ENCODE measurements at places on chromosomes 3 and 15.

- DNase-seq, result no peak
Observed at GRCh38 chr3:158718490-158719170, 13.6 kb downstream of the RARRES1 start.

DNA sequence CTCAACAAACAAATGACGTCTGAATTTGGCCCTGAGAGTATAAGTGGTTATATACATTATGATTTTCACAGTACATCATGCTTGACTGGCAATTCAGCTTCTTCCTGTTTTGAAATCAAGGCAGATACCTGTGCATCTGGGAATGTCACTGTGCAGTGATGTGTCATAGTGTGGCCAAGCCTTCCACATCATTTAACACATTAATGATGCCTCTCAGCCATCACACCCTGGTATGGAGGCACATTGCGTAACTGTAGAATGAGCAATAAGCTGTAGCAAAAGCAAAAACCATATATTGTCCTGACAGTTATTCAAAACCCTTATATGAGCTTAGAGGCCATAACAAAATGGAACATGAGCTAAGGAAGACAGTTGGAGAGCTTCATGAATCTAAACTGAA is 246.0 kb downstream of the EPHA3 start:
- no peak for DNase-seq

- DNase-seq, result no peak
Observed at GRCh38 chr3:63964681-63965485, 52.7 kb upstream of the SCAANT1 start.

GRCh38 chr15:81941479-81941878 is 104.3 kb downstream of the MEX3B start:
- no peak for DNase-seq

- DNase-seq, result no peak
Observed at GRCh38 chr3:49759226-49759625, 27.1 kb downstream of the IP6K1 start.

GRCh38 chr3:52437326-52438103 is 7.4 kb downstream of the SEMA3G start:
- no peak for DNase-seq

- DNase-seq, result no peak
Observed at GRCh38 chr15:57323299-57323805, 53.0 kb upstream of the CGNL1 start.

DNA sequence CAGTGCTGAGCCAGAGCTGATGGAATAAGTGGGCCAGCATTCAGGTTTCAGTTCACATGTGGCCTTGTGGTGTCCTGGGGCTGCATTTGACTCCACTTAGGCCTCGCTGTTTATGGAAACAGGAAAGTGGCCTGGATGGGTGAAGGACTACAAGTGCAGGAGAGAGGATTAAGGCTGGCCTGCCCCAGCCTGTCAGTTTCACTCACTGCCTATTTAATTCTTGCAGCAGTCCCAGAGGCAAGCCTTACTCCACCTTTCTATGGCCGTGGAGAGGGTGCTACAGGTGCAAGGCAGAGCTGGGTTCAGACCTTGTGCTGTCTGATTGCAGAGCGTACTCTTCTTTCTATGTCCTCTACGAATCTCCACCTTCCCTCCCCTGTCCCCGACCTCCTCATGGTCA is 37.7 kb downstream of the ABHD17C start:
- DNase-seq, result no peak

- DNase-seq, result no peak
Observed at GRCh38 chr3:16741890-16742289, 136.7 kb upstream of the DAZL start.

DNA sequence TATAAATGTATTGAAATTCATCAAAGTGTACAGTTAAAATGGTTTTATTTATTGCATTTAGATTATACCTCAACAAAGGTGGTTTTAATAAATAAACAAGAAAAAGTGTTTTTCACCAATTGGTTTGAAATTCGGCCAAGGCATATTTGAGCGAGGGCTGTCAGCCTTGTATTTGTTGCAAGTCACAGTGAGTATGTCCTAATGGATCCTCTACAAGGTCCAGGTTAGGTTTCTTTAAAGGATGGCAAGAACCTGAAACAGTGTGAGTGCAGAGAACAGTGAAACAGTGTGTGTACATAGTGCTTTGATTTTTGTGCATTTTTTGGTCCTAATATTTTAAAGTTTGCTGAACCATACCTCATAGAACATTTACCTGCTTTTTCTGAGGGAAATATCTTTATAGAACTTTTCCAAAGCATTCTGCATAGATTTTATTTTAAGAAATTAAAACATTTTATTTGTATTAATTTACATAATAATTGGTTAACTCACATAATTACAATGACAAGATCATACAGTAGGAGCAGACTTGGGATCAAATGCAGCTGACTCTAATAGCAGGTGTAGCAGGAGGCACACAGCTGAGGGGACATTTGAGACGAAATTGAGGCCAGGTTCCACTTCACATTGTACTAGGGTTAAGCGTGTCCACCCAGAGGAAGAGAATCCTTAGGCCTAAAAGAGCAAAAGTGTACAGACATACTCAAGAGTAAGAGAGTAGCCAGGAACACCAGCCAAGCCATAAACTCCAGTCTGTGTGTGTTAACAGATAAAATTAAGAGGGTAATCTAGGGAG is 428.8 kb upstream of the TPRG1 start:
- DNase-seq, result no peak

- DNase-seq, result no peak
Observed at GRCh38 chr3:103787879-103788278, 1353.1 kb downstream of the ZPLD1 start.

GRCh38 chr3:50217681-50218080 is 12.6 kb downstream of the SLC38A3 start:
- DNase-seq, result no peak

- no peak for DNase-seq
Observed at GRCh38 chr3:183880121-183880520, 4.6 kb downstream of the PARL start.

- DNase-seq, result no peak
Observed at GRCh38 chr15:70584838-70585706, 178.3 kb downstream of the UACA start.

- no peak for DNase-seq
Observed at GRCh38 chr3:119769394-119770149, 12.3 kb upstream of the NR1I2 start.

DNA sequence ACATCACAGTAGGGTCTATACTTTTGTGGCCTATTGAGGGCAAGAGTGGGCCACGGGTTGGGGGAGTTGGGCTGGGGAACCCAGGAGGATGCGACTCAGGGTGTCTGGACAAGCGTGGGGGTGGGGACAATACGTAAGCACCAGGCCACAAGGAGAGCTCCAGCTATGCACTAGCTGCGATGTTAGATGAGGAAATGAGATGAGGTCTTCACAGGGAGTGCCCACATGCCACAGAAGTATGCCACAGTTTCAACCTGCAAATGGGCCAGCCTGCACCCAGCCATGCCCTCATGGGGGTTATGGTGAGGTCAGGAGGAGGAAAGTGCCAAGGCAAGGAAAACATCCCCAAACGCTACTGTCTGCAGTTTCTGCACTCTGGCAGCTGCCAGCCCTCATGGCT is 30.5 kb downstream of the CACNA2D2 start:
- no peak for DNase-seq

GRCh38 chr3:151198849-151199248 is 4.2 kb downstream of the GPR171 start:
- DNase-seq, result no peak

DNA sequence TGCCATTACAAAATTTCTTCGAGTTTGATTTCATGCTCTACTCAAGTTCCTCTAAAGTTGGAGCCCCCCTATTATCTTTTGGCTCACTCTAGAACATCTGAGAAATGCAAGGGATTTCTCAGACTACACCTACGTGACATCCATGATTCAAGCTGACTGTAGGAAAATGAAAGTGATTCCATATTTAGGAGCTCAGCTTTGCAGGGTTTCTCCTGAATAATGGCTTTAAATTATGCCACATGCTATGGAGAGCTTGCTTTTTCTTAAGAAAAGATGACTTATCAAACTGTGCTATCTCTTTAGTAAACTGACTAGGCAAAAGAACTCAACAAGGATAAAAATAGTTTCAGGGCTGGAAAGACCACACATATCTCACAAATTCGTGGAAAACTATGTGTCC is 292.1 kb downstream of the LSAMP start:
- DNase-seq, result no peak

- no peak for DNase-seq
Observed at GRCh38 chr3:161366094-161366493, 5.2 kb downstream of the SPTSSB start.

GRCh38 chr3:126926684-126927400 is 56.1 kb upstream of the PLXNA1 start:
- peak; percentile 12 for DNase-seq

DNA sequence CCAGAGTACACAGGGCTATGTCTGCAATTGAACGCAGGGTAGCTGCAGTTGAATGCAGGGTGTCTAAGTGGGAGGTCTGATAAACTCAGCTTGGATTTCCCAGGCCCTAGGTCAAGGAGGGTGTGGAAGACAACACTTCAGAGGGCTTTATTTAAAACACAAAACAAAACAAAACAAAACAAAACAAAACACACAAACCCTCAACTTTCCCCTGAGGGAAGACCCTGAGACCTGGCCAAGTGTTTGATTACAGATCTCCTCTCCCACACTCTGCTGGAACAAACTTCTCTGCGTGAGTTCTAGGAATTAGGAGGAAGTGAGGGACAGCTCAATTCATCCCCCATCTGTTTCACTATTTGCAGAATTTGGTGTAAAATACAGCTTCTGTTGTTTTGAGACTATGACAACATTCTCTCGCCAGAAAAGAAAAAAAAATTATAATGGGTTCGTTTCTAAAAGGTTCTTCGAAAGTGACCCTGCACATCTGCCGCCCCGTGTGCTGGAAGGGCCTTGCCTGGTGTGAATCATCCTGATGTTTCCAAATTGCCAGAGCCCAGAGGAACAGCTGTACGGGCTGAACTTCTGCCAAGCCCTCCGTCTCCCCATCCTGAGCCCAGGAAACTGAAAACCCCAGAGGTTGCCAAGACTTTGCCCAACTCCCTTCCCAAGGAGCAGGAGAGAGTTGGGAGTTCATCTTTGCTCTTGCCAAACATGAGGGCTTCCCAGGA is 73.3 kb upstream of the RAD18 start:
- no peak for DNase-seq

DNA sequence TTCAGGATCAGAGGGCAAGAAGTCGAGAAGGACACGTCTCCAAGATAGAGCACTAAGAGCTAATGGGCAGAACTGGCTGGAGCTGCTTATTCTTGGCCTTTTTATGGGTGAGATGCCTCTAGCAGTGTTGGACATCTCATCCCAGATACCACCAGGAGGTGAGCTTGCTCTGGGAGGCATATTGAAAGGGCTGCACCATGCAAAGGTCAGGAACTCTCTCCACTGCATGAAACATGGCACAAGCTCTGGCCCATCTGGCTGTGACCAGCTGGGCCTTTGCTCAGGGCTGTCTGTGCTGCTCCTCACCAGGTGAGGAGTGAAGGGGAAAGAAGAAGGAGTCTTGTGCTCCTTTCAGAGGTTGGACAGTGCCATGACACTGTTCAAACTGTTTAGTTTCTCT is 188.7 kb downstream of the THSD4 start:
- no peak for DNase-seq

GRCh38 chr3:134904776-134905646 is 110.0 kb downstream of the EPHB1 start:
- DNase-seq, result no peak

GRCh38 chr3:161104561-161105551 is at the start of gene B3GALNT1:
TSS of gene B3GALNT1 (minus strand) at chr3:161105349. CDS start at chr3:161086754, 18,595 bp downstream.
- no peak for DNase-seq

GRCh38 chr3:111956995-111957734 is 21.7 kb upstream of the ABHD10 start:
- no peak for DNase-seq

GRCh38 chr3:133136114-133137041 is 98.2 kb downstream of the TMEM108 start:
- no peak for DNase-seq

- DNase-seq, result no peak
Observed at GRCh38 chr15:63449731-63450130, 54.7 kb upstream of the USP3 start.

DNA sequence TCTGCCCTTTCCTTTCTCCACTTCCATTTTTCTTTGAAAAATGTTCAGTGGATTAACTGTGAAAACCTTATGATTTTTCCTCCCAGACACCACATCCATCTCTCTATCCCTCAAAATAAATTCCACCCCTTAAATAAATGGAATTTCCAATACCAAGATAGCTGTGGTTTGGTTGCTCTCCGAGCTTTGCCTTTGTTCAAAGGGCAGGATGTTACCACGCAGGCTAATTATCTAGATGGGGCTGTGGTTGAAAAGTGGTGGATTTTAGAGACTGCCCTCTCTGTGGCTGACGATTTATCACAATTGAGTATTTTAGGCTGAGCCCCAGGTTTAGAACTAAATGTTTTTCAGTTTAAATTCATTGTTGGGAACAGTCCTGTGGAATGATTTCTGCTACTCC is 36.9 kb upstream of the CMSS1 start:
- no peak for DNase-seq

- no peak for DNase-seq
Observed at GRCh38 chr3:48560648-48561018, 2.9 kb downstream of the UCN2 start.

DNA sequence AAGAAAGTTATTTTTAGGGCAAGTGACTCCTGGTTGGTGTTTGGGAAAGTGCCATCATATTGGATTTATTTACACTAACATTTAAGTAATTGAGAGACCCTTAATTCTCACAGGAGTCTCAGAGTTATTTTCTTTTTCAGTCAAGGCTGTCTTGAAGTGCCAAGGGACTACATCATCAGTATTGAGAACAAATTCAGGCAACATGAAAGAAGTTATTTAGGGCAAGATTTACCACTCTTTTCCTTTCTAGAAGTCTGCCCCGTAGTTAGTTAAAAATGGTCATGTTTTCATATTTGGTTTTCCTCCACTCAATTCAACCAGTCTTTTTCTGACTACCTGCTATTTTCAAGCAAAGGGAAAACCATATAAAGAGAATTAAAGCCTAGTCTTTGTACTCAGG is 6.1 kb downstream of the B4GALT4 start:
- no peak for DNase-seq

DNA sequence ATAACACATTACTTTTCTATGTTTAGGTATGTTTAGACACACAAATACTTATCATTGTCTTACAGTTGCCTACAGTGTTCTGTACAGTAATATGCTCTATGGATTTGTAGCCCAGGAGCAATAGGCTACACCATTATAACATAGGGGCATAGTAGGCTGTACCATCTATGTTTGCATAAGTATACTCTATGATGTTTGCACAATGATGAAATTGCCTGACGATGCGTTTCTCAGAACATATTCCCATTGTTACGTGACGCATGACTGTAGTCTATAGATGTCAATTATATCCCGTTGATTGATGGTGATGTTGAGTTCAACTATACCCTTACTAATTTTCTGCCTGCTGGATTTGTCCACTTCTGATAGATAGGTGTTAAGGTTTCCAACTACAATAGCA is 139.4 kb upstream of the PFN2 start:
- DNase-seq, result no peak

GRCh38 chr3:55486857-55487380 is at the start of gene WNT5A:
TSS of gene WNT5A (minus strand) at chr3:55487306. CDS start at chr3:55486985, 321 bp downstream.
- DNase-seq, result no peak

GRCh38 chr3:177553579-177553978 is 356.3 kb upstream of the TBL1XR1 start:
- no peak for DNase-seq

- no peak for DNase-seq
Observed at GRCh38 chr3:171747223-171747920, 62.9 kb downstream of the PLD1 start.

GRCh38 chr3:176274161-176274560 is 923.1 kb downstream of the TBL1XR1 start:
- no peak for DNase-seq

Measured in NCI-H1694 (cell line).